WTC11 (cell line): ENCODE measurements at places on chromosomes 2 and 18. TPM values are rescaled to one million over a fixed set of nuclear protein-coding genes. Genes with fewer than 3 reads are reported as not detected.
A peak's percentile ranks its signal among the peaks of the same experiment; 100 is the strongest.

Gene WDSUB1
- 5.8 to 11.2 TPM (median 8.5 TPM) in 3 replicates for total RNA-seq

Gene ARHGAP25
- 2.6 to 3.4 TPM (median 2.9 TPM) in 3 replicates for total RNA-seq

Gene VWC2L
- total RNA-seq, result not detected in 3 replicates

Gene KANSL3
- total RNA-seq, result 28.3 to 32.5 TPM (median 29.2 TPM) in 3 replicates

Gene UNC80
- total RNA-seq, result 0.30 to 0.48 TPM (median 0.34 TPM) in 3 replicates

Gene STON1
- 11.0 to 13.5 TPM (median 13.4 TPM) in 3 replicates for total RNA-seq

Gene CHPF
- 84.3 to 97.0 TPM (median 84.8 TPM) in 3 replicates for total RNA-seq

Gene MREG
- 22.4 to 23.8 TPM (median 23.0 TPM) in 3 replicates for total RNA-seq

Gene KLHL30
- 0.07 TPM in 1 of 3 replicates, not detected in the others for total RNA-seq

Gene NHEJ1
- total RNA-seq, result 18.4 to 22.3 TPM (median 21.3 TPM) in 3 replicates

Gene ANKRD30BL
- 0.39 to 0.76 TPM (median 0.48 TPM) in 3 replicates for total RNA-seq

Gene SCYGR4
- total RNA-seq, result not detected in 3 replicates

Gene DDX1
- 103 to 115 TPM (median 104 TPM) in 3 replicates for total RNA-seq

Gene CRYGC
- not detected in 3 replicates for total RNA-seq

DNA sequence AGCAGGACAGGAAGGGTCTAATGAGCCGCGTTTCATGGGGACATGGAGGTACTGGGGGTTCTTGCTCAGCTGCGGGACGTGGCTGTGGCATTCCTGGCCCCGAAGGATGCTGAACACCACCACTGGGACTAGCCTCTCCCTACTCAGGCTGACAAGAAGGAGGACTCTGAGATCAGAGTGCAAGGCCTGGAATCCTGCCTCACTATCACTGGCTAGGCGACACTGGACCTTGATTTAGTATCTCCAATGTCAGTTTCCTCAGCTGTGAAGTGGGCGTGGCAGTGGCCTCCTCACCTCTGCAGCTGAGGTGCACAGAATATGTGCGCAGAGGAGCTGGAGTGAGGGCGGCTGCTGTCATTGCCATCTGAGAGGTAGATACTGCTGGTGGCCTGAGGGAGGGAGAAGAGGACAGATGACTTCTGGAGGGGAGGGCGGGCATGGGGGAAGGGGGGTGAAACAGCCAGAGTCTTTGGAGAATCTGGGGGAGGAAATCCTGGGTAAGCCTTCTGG is 157.8 kb upstream of the CAPN13 start:
- H3K27ac ChIP-seq, result no peak overlapping the region
- H3K4me1 ChIP-seq, result no peaks in the 10 kb centered on the region
- no peaks in the 10 kb centered on the region for H3K27me3 ChIP-seq
- no peaks in the 10 kb centered on the region for H3K36me3 ChIP-seq
- H3K4me3 ChIP-seq, result no peak overlapping the region

DNA sequence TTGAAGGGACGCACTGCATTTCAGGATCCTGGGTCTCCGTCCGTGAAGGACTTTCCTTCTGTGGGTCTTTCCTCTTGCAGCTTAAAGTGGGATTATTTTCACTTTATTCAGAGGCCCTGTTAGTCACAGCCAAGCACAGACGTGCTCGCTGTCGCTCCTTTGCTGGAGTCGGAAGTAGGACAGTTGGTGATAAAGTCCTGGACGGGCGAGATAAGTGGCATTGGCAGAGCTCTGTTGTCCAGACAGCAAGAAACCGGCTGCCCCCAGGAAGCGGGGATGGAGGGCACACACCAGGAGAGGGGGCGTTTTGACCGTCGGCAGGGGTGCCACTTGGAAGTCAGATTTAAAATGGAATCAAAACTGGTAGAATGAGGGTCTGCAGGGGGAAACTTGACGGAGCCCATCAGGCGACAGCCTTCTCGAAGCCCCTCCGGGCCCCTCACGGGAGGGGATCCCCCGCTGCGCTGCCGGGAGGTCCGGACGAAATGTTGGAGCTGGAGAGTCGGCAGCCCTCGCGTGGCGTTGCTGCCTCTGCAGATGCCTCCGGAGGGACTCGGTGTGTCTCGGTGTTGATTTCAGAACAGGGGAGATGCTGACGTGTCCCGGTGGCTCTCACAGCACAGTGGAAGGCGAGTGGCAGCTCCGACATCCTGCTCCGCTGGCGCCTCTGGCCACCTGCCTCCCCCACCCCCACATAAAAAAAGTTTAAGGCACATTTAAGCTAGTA is 124.2 kb downstream of the NFATC1 start:
- no peak overlapping the region for H3K4me3 ChIP-seq
- H3K36me3 ChIP-seq, result peaks cover 3% of the 10 kb centered on the region
- H3K27ac ChIP-seq, result peak overlapping the region; percentile 47
- no peaks in the 10 kb centered on the region for H3K27me3 ChIP-seq

GRCh38 chr2:43269074-43269572 is 42.7 kb upstream of the ZFP36L2 start:
- H3K27ac ChIP-seq, result peak overlapping the region; percentile 10; the same call in 1 of the 2 replicates
- H3K4me3 ChIP-seq, result no peak overlapping the region
- H3K27me3 ChIP-seq, result no peaks in the 10 kb centered on the region
- no peaks in the 10 kb centered on the region for H3K36me3 ChIP-seq
- no peak for DNase-seq

DNA sequence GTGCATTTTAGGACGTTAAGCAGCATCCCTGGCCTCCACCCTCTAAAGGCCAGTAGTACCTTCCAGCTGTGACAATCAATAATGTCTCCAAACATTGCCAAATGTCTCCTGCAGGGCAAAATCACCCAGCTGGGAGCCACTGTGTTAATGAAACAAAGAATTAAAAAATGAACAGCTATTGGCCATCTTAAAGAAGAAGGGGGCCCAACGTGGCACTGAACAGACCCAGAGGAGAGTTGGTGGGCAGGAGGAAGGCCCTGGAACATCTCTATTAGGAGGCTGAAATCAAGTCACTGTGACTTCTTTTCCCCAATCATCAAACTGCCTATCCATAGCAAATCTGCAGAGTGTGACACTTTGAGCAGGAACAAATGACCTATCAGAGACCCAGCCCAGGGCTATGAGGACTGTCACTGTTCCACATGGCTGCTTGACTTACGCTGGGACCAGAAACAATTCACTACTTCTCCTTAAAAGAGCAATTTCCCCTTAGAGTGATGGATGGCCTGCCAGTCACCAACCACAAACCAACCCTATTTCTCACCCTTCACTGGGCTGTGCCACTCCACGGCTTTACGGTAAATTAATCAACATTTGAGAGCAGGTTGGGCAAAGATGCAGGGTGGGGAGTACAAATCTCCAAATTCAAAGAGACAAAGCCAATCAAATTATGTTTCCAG is 35.2 kb upstream of the TEX51 start:
- H3K27me3 ChIP-seq, result no peaks in the 10 kb centered on the region; the same call in 1 of the 2 replicates
- H3K27ac ChIP-seq, result no peak overlapping the region

- no peak overlapping the region for H3K4me3 ChIP-seq
- no peaks in the 10 kb centered on the region for H3K27me3 ChIP-seq
- H3K36me3 ChIP-seq, result no peaks in the 10 kb centered on the region
- DNase-seq, result no peak
- H3K4me1 ChIP-seq, result peaks cover 73% of the 10 kb centered on the region
Measured at GRCh38 chr18:62811674-62812073, 96.3 kb downstream of the PHLPP1 start.

- H3K4me1 ChIP-seq, result peaks cover 30% of the 10 kb centered on the region
- no peak overlapping the region for H3K4me3 ChIP-seq
- no peaks in the 10 kb centered on the region for H3K27me3 ChIP-seq
- no peak overlapping the region for H3K27ac ChIP-seq
- H3K36me3 ChIP-seq, result no peaks in the 10 kb centered on the region
Measured at GRCh38 chr2:69584127-69584889, 59.2 kb downstream of the AAK1 start.

GRCh38 chr2:183063083-183063482 is 15.5 kb upstream of the DUSP19 start:
- H3K4me1 ChIP-seq, result peaks cover 4% of the 10 kb centered on the region
- H3K27me3 ChIP-seq, result no peaks in the 10 kb centered on the region
- H3K4me3 ChIP-seq, result no peak overlapping the region
- H3K27ac ChIP-seq, result no peak overlapping the region

- DNase-seq, result peak; percentile 41
- H3K27me3 ChIP-seq, result no peaks in the 10 kb centered on the region
- H3K4me3 ChIP-seq, result no peak overlapping the region
- no peak overlapping the region for H3K27ac ChIP-seq
- peaks cover under 1% of the 10 kb centered on the region; the same call in 1 of the 2 replicates for H3K36me3 ChIP-seq
Measured at GRCh38 chr2:101205521-101206479, 46.9 kb upstream of the CNOT11 start.

GRCh38 chr2:85062565-85062964 is 70.6 kb upstream of the TCF7L1 start:
- DNase-seq, result no peak
- H3K4me1 ChIP-seq, result peaks cover 32% of the 10 kb centered on the region
- peaks cover 24% of the 10 kb centered on the region for H3K27me3 ChIP-seq
- H3K27ac ChIP-seq, result no peak overlapping the region
- H3K4me3 ChIP-seq, result no peak overlapping the region
- H3K36me3 ChIP-seq, result no peaks in the 10 kb centered on the region

GRCh38 chr2:10332402-10333246 is 29.9 kb downstream of the HPCAL1 start:
- no peaks in the 10 kb centered on the region for H3K27me3 ChIP-seq
- H3K27ac ChIP-seq, result peak overlapping the region; percentile 78
- peaks cover 51% of the 10 kb centered on the region for H3K4me1 ChIP-seq
- H3K4me3 ChIP-seq, result no peak overlapping the region

GRCh38 chr2:60834270-60834717 is 47.1 kb upstream of the REL start:
- peaks cover 17% of the 10 kb centered on the region for H3K4me1 ChIP-seq
- DNase-seq, result no peak

DNA sequence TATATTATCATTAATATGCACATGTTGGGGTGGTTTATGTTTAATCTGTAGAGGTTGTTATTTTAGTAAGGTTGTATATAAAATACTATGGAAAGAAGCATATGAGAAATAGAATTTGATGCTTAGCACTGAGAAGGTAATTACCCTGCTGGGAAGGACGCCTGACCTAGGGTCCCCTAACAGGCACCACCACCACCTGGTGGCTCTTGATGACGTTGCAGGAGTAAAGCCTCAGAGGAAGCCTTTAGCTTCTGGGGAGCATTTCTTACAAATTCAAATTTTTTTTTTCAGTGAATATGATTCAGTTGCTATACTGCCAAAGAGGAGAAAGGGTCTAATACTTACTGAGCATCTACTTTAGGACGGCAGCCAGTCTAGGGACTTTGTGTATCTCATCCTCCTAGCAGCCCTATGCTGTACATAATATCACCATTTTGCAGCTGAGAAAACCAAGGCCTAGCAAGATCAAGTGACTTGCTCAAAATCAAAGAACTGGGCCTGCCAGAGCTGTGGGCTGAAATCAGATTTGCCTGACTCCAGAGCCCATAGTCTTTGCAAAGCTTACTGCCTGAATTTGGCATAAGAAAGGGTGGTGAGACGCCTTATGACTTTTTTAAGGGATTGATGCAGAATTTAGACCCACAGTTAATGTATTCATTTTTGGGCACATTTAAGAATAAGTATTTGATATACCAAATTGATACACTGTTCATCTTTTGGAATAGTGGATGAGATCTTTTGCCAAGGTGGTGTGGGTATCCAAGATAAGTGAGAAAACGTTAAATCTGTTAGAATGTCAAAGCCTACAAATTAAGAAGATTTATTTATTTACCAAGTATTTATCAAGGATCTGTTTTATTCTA is 78.8 kb upstream of the GAREM1 start:
- no peak overlapping the region for H3K27ac ChIP-seq
- no peaks in the 10 kb centered on the region for H3K36me3 ChIP-seq
- no peaks in the 10 kb centered on the region for H3K27me3 ChIP-seq
- peak; percentile 72 for DNase-seq

- H3K27ac ChIP-seq, result peak overlapping the region; percentile 75
- H3K36me3 ChIP-seq, result peaks cover 50% of the 10 kb centered on the region
- DNase-seq, result no peak
- no peak overlapping the region for H3K4me3 ChIP-seq
- H3K27me3 ChIP-seq, result no peaks in the 10 kb centered on the region
- H3K4me1 ChIP-seq, result peaks cover 55% of the 10 kb centered on the region
Measured at GRCh38 chr18:8722946-8723820, 17.8 kb downstream of the MTCL1 start.

DNA sequence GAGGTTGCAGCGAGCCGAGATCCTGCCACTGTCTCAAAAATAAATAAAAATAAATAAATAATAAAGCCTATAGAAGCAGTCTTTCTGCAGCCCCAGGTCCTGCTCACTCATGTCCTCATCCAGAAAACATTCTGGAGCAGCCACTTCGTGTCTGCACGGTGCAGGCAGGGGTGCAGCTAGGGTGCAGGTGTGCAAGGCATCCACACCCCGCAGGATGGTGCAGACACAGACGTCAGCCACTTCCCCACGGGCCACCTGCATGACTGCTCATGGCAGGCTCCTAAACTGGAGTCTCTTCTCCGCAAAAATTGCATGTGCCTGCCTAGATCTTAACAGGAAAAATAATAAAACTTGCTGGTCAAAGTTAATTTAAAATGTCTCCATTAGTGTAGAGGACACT is 80.2 kb upstream of the SNTG2 start:
- H3K27me3 ChIP-seq, result peaks cover 39% of the 10 kb centered on the region
- DNase-seq, result no peak
- peaks cover 35% of the 10 kb centered on the region for H3K4me1 ChIP-seq
- H3K4me3 ChIP-seq, result no peak overlapping the region
- H3K27ac ChIP-seq, result no peak overlapping the region

GRCh38 chr2:608711-609110 is 68.5 kb downstream of the TMEM18 start:
- DNase-seq, result no peak
- H3K4me1 ChIP-seq, result no peaks in the 10 kb centered on the region
- H3K27me3 ChIP-seq, result no peaks in the 10 kb centered on the region; the same call in 1 of the 2 replicates
- no peak overlapping the region for H3K4me3 ChIP-seq
- no peak overlapping the region for H3K27ac ChIP-seq
- no peaks in the 10 kb centered on the region for H3K36me3 ChIP-seq

- no peak overlapping the region for H3K4me3 ChIP-seq
- DNase-seq, result no peak
- no peaks in the 10 kb centered on the region for H3K36me3 ChIP-seq
- no peak overlapping the region for H3K27ac ChIP-seq
Measured at GRCh38 chr2:180208841-180209240, 201.7 kb upstream of the CWC22 start.

- no peaks in the 10 kb centered on the region for H3K36me3 ChIP-seq
- H3K27me3 ChIP-seq, result no peaks in the 10 kb centered on the region
- peaks cover 35% of the 10 kb centered on the region for H3K4me1 ChIP-seq
- no peak for DNase-seq
Measured at GRCh38 chr18:55997151-55997561, 409.2 kb upstream of the TCF4 start.

- H3K36me3 ChIP-seq, result no peaks in the 10 kb centered on the region
- DNase-seq, result no peak
- no peak overlapping the region for H3K27ac ChIP-seq
- H3K4me3 ChIP-seq, result no peak overlapping the region
- H3K27me3 ChIP-seq, result no peaks in the 10 kb centered on the region
Measured at GRCh38 chr2:241307055-241307454, 8.4 kb downstream of the HDLBP start.

- H3K36me3 ChIP-seq, result no peaks in the 10 kb centered on the region
- no peaks in the 10 kb centered on the region for H3K4me1 ChIP-seq
- DNase-seq, result no peak
Measured at GRCh38 chr18:23833714-23834113, 144.5 kb downstream of the LAMA3 start.

DNA sequence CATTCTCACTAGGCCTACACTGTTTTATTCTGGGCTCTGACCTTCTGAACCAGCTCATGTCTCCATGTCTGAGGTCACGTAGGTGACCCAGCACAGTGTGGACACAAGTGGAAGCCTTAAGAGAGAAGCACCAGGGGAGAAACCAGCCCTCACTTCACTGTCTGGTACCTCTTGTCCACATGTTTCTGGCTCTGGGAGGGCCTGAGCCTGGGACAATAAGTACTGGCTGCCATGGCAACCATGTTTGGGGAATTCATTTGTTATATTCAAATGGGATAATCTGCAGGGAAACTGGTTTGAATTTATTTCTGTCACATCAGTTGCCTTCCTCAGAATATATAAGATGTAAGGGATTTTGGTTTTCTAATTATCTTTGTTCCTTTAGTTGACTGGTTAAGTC is 23.3 kb downstream of the MYO3B start:
- no peak for DNase-seq
- peaks cover 5% of the 10 kb centered on the region for H3K27me3 ChIP-seq
- H3K36me3 ChIP-seq, result peaks cover 14% of the 10 kb centered on the region
- H3K27ac ChIP-seq, result no peak overlapping the region
